RPMI8226 (cell line): ENCODE measurements at places on chromosomes 6 and 20.

- DNase-seq = no peak
Observed at GRCh38 chr6:17980329-17980728, 7.1 kb downstream of the KIF13A start.

DNA sequence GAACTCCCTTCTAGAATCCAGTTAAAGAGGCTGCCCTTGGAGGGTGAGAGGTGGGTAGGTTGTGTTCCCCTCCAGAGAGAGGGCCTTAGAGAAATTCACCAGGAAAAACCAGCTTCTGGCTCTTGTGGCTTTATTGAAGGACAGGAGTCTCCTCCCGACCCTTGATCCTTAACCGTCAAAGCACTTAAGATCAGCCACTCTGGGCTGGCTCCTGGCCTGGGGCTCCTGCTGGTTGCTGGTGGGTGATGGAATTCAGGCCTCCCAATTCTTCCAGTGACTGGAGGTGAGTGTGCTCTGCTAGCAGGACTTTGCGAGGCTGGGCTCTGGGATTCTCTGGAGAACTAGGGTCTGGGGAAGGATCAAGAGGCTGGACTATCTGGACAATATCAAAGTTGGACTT lies 75.6 kb upstream of the LGSN start:
- no peak for DNase-seq

- DNase-seq = no peak
Observed at GRCh38 chr20:20473657-20474056, 105.8 kb downstream of the INSM1 start.

- DNase-seq = no peak
Observed at GRCh38 chr6:45667300-45667699, 289.6 kb upstream of the SUPT3H start.

GRCh38 chr6:17473554-17473953 lies 80.2 kb downstream of the CAP2 start:
- DNase-seq = no peak

- DNase-seq = no peak
Observed at GRCh38 chr6:40563111-40563510, 24.1 kb downstream of the LRFN2 start.

GRCh38 chr20:3663031-3663701 lies at the start of gene GFRA4:
Gene GFRA4, minus strand, starts transcription at chr20:3663399. Its CDS starts 0 bp downstream, at chr20:3663399.
- no peak for DNase-seq

DNA sequence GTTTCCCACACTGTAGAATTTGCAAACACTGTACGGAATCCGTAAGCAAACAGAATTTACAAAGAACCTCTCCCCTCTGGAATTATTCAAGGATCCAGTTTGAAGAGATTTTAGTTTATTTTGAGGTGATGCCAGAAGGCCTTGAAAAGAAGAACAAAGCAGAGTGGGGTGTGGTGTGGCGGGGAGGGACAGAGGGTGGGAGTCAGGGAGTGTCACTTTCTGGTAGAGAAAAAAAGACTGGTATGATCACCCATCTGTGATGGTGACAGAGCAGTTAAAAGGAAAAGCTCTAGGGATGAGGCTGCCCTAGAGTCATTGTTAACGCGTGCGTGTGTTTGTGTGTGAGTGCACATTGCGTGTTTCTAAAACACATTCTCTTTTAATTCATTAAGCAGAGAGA lies 97.0 kb upstream of the F13A1 start:
- no peak for DNase-seq

DNA sequence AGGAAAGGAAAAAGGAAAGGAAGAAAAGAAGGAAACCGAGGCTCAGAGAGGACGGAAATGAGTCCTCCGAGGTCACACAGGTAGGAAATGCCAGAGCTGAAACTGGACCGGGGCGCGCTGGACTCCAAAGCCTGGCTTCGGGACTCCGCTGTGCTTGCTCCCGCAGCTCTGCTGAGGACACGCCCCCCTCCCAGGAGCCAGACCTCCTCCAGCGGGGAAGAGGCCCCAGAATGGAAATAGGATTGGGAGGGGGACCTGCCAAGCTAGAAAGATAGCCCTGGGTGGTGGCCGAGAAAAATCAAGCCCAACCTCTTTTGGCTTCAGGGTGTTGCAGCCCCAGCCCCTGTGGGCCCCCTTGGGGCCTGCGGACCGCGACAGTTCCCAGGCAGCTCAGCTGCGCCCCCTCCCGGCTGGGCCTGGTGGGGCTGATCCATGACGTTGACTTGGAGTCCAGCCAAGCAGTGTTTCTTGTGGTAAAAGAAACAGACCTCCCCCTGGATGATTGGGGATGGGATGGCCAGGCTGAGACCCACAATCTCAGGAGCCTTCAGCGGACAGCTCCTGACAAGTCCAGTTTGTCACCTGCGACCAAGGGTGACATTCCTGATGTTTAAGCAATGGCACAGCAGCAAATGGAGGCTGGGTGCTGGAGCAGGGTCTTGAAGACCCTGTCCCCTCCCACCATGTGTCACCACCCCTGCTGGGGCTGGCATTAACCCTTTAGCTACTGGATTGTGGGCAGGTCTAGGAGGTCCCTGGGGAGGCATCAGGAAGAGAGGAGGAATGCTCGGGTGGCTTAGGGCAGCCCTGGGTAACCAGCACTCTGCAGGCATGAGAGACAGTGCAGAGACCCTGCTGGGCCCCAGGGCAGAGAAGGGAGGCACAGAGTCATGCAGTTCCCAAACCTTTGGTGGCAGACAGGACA lies 55.4 kb downstream of the RIPOR3 start:
- peak; percentile 77 for DNase-seq

- no peak for DNase-seq
Observed at GRCh38 chr6:36054956-36055355, 27.3 kb downstream of the MAPK14 start.

- DNase-seq = no peak
Observed at GRCh38 chr6:158086504-158087223, 81.4 kb downstream of the SERAC1 start.

DNA sequence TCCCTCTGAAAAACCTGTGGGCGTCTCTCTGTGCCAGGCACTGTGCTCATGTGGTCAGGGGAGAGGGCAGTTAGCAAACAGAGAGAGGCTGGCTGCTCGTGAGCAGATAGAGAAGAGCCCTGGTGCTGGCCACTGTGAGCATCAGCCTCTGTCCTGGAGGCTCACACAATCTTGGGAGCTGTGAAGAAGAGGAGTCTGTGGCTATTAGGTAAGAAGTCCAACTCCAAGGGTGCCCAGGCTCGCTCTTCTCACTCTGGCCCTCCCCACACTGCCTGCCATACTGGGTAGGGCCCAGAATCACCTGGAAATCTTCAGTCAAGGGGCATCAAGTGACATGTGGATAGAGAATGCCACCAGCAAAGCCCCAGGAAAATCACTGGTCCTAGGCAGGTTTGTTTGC lies 14.1 kb downstream of the SCML4 start:
- no peak for DNase-seq

DNA sequence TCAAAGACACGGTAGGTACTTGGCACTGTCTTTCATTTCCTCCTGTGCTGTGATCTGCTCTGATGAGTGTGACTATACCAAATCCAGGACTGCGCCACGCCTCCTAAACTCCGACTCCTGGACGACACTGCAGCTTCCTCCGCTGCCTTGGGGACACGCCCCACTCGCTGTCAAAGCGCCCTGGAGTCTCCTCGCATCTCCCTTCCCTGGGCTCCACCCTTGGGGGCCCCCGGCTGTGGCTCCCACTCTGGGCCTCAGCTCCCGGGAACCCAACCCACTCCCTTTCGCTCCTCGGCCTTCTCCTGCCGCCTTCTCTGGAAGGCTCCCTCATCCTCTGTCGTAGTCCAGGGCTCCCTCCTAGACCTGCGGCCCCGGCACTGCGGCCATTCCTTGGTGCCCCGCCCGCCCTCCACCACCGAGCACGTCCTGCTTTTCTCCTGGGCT lies 61.2 kb downstream of the RSPH3 start:
- no peak for DNase-seq

GRCh38 chr6:88445188-88445965 lies 279.2 kb upstream of the CNR1 start:
- no peak for DNase-seq

DNA sequence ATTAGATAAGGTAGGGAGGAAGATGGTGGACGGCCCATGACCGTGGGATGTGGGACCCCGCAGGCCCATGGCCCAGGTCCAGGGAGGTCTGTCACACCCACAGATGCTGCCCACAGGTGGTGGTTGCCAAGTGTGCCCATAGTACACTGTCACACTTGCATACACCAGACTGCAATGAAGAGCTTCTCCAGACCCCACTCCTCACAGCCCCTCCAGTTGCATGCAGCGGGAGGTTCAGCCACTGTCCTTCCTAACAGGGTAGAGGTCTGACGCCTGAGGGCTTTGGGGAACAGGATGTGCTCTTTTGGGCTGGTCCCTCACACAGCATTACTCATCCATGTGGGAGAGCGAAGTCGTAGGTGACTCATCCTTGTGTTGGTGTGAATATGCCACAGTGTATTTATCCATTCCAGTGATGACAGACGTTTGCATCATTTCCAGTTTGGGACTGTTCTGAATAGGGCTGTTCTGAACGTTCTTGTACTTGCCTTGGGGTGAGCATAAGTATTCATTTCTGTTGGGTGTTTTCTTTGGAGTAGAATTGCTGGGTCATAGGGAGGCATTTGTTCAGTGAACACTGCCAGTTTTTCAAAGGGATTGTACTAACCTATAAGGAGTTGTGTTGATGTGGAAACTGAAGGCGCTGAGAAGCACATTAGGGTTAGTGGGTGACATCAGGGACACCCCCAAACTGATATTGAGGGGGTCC lies 10.1 kb upstream of the PYGB start:
- DNase-seq = no peak

GRCh38 chr6:121835662-121836061 lies 400.2 kb downstream of the GJA1 start:
- no peak for DNase-seq

GRCh38 chr6:108947114-108947854 lies 99.1 kb downstream of the ARMC2 start:
- no peak for DNase-seq

DNA sequence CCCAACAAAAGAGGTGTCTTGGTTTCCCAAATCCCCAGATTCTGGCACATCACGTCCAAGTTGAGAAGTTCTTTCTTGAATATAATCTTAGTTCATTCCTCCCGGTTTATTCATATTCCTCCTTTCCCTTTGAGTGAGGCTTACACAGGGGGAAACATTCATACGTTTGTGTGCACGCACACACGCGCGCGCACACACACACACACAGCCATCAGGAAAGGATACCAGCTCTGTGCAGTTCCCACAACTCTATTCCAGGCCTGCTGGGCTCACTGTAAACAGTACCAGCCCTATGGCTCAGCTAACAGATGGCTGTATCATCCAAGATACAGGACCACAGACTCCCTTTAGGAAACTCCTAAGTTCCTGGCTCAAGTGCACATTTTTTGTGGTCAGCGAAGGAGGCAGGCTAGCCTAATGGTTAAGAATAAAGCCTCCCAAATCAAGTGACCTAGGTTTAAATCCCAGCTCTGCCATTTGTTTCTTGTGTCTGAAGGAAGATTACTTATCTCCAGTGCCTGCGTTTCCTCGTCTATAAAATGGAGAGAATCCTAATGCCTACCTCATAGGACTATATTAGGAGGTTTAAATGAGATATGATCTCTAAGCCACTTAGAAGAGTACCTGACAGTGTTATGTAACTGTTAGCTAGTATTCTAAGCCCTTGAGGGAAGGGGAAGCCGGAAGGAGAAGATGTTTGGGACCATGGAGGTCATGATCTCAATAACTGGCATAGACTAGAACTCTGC lies 3.7 kb upstream of the TAF8 start:
- DNase-seq = no peak

DNA sequence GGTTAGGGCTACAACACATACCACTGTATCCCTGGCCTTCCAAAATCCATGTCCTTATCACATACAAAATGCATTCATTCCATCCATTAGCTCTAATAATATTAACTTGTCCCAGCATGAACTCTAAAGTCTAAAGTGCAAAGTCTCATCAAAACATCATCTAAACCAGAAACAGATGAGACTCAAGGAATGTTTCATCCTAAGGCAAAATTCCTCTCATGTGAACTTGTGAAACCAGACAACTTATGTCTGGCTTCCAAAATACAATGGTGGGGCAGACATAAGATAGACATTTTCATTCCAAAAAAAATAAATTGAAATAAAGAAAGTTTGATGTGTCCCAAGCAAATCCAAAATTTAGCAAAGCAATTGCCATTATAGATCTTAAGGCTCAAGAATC lies 257.4 kb downstream of the HTR1B start:
- no peak for DNase-seq

- DNase-seq = no peak
Observed at GRCh38 chr20:40191573-40191972, 497.5 kb downstream of the MAFB start.

DNA sequence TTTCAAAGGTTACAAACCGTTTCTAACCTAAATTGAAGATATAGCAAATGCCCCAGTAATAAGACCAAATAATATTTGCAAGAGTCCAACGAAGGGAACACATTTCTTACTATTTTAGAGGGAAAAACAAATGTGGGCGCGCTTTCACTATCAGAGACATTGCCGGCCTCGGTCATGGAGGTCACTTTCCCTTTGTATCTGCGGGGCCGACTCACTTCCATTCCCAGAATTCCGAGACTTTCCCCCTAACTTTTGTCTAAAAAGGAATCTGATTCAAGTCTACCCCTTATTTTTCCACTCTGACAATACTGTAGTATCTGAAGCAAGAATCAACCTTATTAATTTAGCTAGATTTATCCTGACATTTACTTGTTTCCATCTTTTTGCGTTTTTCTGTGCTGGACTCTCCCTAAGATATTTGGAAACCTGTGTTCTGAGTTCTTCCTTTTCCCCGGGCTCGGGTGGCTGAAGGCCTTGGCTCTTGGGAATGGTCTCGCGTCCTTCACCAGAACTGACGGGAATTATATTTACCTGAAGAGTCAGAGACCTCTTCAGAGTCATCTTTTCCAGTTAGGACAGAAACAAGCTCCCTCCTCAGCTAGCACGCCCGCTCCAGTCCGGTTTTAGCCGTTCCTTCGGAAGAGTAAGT lies 71.8 kb upstream of the ZNF184 start:
- DNase-seq = no peak

- DNase-seq = peak; percentile 8
Observed at GRCh38 chr6:90294614-90294988, 2.0 kb downstream of the BACH2 start.

DNA sequence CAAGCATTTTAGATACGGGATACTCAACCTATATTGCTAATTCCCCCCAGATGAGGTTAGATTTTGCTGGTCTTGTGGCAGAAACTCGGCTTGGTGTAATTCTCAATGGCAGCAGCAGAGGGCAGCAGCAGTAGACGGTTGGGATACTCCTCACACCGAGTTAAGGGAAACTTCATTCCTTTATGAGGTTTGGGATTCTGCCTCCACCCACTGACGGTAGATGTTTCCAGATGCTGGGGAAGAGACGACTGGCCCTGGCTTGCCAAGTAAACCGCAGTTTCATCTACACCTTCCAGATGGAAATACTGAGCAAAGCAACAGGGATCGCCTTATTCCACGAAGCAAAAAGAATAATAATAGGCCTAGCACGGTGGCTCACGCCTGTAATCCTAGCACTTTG lies 8.2 kb upstream of the TBC1D7 start:
- DNase-seq = peak; percentile 80

- peak; percentile 42 for DNase-seq
Observed at GRCh38 chr6:150119173-150119572, 23.7 kb upstream of the PPP1R14C start.

DNA sequence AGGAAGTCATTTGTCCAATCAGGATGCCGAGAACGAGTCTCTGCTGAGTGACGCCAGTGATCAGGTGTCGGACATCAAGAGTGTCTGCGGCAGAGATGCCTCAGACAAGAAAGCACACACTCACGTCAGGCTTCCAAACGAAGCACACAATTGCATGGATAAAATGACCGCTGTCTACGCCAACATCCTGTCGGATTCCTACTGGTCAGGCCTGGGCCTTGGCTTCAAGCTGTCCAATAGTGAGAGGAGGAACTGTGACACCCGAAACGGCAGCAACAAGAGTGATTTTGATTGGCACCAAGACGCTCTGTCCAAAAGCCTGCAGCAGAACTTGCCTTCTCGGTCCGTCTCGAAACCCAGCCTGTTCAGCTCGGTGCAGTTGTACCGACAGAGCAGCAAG lies 281.5 kb downstream of the TSHZ2 start:
- no peak for DNase-seq
